Smooth muscle cell of the pulmonary artery (primary cell): ENCODE measurements at places on chromosomes 7 and 10. TPM values are rescaled to one million over a fixed set of nuclear protein-coding genes. Genes with fewer than 3 reads are reported as not detected.

Gene KCNIP2
- total RNA-seq, result 1.5 and 1.8 TPM in 2 replicates

Gene UTF1
- not detected in 2 replicates for total RNA-seq

Gene UNCX
- total RNA-seq, result not detected in 2 replicates

Gene BLNK
- total RNA-seq, result 0.07 TPM in 1 of 2 replicates, not detected in the other

Gene GPR85
- 0.39 and 1.3 TPM in 2 replicates for total RNA-seq

Gene PIK3AP1
- total RNA-seq, result 0.13 TPM in 1 of 2 replicates, not detected in the other

Gene PRKG1
- 27.2 and 52.2 TPM in 2 replicates for total RNA-seq
